ENCODE measurements at places on chromosomes 16 and 17.

GRCh38 chr17:14670861-14671260, 370.0 kb downstream of the HS3ST3B1 start:
- no peak for DNase-seq

GRCh38 chr16:54878301-54878700, 52.4 kb upstream of the IRX5 start:
- no peak for DNase-seq

GRCh38 chr17:63672856-63673255, 27.1 kb downstream of the LIMD2 start:
- no peak for DNase-seq

- DNase-seq: no peak
Measured at GRCh38 chr16:20104563-20105183, 31.0 kb upstream of the GPR139 start.

GRCh38 chr17:27408891-27409290, 47.4 kb upstream of the KSR1 start:
- peak; percentile 18 for DNase-seq

DNA sequence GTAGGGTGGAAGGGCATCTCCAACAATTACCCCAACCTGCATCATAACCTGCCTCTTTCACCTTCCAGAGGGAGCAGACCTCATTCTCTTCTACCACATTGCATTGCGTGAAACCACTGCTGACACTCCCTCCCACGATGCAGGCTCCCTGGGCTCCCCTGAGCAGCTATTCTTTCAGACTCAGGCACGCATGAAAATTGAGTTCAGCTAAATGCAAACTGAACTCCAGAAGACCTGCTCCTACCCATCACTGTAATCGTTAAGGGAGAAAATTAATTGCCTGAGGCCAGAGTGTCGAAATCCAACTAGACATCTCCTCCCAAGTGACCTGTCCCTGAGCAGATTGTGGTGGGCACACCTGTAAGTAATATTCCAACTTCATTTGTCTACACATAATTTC, 186.0 kb downstream of the GRIN2A start:
- DNase-seq: no peak

- DNase-seq: no peak
Measured at GRCh38 chr17:29049541-29050145, 6.7 kb downstream of the PIPOX start.

DNA sequence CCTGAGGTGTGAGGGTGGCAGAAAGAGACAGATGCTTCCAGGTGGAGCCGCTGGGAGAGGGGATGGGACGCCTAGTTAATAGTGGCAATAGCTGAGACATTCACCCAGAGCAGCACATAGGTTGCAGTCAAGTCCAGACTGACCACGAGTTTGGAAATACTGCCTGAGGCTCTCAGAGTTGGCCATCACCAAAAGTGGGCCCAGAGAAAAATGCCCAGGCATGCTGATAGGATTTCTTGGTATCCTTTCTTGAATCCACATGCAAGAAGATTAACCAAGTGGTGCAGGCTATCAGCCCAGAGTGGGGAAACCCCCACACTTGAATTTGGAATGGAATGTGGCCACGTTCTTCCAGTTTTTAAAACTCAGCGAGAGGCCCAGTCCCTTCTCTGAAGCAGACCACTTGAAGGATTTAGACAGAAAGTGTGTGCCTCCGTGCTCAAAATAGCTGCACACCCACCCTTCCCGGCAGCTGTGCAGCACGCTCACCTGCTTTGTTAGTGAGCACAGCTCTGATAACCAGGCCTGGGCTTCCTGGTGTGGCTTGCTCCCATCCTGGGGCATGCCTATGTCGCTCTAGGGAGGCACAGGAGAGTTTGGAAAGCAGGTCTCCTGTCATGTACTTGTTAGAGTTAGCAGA, 35.7 kb downstream of the PLD6 start:
- peak; percentile 70 for DNase-seq

DNA sequence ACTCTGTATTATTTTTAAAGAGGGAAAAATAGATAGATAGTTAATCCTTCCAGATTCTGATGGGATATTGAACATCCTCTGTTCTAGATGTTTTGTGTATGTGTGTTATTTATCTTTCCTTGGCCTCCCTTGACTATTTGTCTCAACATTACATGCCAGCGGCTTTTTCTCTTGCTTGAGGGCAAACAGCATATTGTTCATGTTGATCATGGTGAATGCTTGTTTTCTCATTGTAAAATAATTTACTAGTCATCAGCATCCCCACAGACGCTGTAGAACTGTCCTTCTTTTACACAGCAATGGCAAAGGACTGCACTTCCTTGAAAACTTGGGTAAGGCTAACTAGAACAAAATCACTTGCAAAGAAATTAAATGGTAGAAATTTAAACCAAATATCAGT, 1376.4 kb upstream of the GOT2 start:
- DNase-seq: no peak

GRCh38 chr17:35184274-35184673, 9.9 kb downstream of the SLC35G3 start:
- no peak for DNase-seq

- no peak for DNase-seq
Measured at GRCh38 chr17:76987486-76988093, 119.4 kb downstream of the MGAT5B start.

DNA sequence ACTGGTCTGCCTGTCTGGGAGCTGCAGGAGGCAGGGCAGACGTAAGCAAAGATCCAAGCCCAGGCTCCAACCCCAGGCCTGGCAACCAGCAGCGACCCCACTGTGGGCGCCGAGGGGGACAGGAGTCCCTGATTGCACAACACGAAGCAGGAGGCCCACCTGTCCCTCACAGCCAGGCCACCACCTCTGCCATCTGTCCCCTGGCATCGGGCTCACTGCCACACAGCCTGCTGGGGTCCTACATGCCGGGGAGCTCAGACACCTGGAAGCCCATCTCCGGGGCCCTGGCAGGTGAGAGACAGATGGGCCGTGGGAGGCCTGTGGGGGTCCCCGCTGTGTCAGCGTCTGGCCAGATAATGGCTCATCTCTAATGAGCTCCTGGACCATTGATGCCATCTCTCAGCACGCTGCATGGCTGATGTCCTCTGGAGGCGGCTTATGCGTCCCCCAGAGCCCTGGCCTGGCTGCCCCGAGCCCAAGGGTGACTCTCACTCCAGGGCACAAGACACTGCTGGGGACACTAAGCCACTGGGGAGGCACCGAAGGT, 11.3 kb upstream of the RASD1 start:
- no peak for DNase-seq

DNA sequence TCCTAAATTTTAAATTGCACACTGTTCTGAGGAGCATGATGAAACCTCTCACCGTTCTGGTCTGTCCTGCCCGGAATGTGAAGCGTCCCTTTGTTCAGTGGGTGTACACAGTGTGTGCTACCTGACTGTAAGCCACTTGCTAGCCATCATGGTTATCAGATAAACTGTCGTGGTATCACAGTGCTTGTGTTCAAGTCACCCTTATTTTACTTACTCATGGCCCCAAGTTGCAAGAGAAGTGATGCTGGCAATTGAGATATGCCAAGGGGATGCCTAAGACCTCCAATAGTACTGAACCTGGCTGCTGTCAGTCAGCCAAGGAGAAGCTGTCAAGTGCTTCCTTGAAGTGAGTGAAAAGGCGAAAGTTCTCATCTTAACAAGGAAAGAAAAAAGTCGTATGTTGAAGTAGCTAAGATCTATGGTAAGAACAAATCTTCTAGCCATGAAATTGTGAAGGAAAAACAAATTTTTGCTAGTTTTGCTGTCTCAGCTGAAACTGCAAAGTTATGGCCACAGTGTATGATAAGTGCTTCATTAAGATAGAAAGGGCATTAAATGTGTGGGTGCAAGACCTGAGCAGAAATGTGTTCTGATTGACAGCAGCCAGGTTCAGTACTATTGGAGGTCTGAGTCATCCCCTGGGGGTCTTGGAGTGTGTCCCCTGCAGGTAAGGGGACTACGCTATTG, 5.8 kb downstream of the PIK3R6 start:
- DNase-seq: no peak

- DNase-seq: no peak
Measured at GRCh38 chr17:55350825-55351205, 70.8 kb downstream of the MMD start.

- no peak for DNase-seq
Measured at GRCh38 chr16:74372369-74372768, 3.7 kb upstream of the NPIPB15 start.

DNA sequence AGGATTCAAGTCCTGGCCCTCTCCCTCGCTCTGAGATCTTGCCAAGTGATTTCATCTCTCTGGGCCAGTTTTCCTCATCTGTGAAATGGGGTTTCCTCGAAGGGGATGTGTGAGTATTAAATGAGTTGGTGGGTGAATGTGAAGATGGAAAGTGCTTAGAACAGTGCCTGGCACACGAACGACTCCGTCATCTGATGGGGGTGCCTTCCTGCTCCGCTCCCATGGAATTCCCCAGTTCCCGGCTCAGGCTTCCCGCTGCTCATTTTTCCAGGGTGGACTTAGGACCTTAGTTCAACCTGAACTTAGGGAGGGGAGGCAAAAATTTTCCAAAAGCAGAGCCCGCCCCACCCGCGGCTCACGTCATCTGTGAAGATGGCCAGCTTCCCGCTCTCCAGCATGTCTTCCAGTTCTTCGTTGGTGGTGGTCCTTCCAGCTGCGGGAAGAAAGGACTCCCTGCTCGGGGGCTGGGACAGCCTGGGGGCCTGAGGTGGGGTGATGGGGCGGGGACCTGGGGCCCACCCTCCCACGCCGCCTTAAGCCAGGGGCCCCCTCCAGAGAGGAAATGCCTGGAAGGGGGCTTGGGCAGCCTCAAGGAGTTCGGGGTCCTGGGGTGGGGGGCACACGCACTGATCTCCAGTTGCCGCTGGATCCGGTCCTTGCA, 11.4 kb downstream of the HSD3B7 start:
- DNase-seq: no peak

GRCh38 chr17:82333279-82334171, at the start of gene SECTM1:
SECTM1 (minus strand) TSS chr17:82333766; CDS start chr17:82327240, 6,526 bp downstream.
- DNase-seq: no peak

GRCh38 chr16:80046261-80046660, 445.7 kb upstream of the MAF start:
- DNase-seq: no peak

DNA sequence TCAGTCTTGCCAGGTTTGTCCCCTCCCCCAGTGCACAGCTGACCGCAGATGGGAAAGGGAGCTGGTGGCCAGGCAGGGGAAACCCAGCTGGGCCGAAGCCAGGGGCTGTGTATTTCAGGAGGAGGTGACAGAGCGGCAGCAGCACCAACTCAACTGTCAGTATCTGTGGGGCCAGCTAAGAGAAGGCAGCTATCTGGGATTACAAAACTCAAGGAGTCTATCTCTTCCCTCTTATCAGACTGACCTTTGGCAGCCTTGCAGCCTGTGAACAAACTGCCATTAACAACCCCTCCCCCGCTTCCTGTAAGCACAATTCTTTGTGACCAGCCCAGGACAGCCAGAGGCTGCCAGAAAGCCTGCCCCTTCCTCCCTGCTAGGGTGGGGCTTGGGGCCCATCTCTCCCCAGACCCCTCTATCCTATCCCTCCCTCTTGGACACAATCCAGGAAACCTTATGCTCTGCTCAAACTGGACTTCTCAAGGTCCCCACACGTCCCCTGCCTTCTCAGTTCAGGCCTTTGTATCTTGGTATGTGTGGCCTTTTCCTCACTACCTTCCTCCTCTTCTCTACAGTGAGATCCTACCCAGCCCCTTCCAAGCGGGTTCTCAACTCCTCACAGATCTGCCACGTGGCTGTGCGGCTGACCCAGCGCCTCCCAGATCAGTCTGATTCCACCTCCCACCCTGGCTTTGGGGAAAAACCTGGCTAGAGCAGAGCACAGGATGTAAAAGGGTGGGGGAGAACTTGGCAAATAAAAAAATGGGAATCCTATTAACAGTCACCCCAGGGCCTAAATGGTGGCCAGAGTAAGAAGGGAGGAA, 10.5 kb downstream of the ST3GAL2 start:
- peak; percentile 66 for DNase-seq

GRCh38 chr17:79792984-79793923, 3.6 kb downstream of the CBX8 start:
- DNase-seq: no peak

DNA sequence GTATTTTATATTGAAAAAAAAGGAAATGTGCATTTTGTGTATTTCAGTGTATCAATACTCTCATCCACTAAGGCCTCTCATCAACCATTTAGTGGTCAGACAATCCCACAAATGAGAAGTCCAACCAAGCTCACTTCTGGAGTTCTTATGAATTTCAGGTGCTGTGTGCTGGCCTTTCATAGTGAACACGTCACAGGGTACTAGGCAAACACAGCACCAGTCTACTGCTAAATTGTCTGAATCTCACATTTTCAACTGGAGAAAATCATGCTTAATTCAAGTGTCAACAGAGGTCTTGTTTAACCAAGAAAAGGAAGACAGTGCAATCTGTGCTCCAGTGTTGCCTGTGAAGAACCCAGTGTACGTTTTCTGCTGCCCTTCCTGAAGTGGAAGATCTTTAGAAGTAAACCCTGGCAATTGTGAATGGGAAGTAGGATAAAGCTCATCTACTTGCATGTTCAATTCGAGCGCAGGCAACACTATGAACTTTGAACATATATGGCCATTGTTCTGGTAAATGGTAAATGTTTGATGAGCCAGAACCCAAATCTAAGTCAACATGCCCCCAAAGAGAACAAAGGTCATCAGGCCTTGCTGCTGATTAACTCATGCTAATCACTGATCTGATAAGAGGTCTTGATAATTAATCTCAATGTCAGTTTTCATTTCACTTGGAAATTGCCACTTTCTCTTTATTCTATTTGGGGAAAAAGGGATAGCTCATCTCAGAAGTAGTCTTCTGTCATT, 439.2 kb upstream of the SOX9 start:
- DNase-seq: no peak

DNA sequence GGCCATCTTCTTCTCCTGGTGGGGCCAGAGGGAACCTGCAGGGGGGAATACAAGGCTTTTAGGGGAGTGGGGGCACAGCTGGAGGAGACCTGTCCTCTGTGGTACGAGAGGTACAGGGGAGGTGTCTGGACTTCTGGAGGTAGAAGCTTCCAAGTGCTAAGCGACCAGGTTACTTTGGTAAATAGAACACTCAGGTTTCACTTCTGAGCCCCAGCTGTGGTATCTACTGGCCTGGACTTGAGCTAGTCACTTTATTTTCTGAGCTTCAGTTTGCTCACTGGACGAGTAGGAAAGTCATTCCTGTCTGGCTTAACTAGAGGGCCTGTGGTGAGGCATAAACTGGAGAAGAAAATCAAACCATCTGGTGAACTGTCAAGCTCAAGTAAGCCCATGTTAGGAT, at the start of gene HEATR9:
HEATR9 (minus strand) TSS at position 155 of the 400 bp plus-strand sequence; CDS start at position 6, 149 bp downstream.
- no peak for DNase-seq

- peak; percentile 70 for DNase-seq
Measured at GRCh38 chr16:68257906-68258800, 6.2 kb upstream of the SLC7A6 start.

All from foreskin keratinocyte (primary cell).